ENCODE measurements at places on chromosomes 16 and 17. TPM values are rescaled to one million over a fixed set of nuclear protein-coding genes. Genes with fewer than 3 reads are reported as not detected.

SECTM1 gene
- total RNA-seq = 10.3 TPM

SLC2A4 gene
- total RNA-seq = 13.5 TPM

SSTR5 gene
- not detected for total RNA-seq

GRCh38 chr16:67243481-67243880, 3.8 kb downstream of the FHOD1 start:
- no peak for DNase-seq

DNA sequence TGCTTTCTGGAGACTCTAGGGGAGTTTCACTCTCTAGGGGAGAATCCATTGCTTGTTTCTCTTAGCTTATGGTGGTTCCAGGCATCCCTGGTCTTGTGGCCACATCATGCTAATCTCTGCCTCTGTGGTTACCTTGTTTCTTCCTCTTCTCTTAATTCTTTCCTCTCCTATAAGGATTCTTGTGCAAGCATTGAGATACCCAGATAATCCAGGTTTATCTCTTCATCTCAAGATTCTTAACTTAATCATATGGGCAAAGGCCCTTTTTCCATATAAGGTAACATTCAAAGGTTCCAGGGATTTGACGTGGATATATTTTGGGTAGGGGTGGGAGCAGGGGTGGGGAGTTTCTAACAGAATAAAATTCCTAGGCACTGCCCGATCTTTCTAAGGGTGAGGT, 32.6 kb downstream of the FAM20A start:
- no peak for DNase-seq

MT1H gene
- total RNA-seq = 2.0 TPM

DNA sequence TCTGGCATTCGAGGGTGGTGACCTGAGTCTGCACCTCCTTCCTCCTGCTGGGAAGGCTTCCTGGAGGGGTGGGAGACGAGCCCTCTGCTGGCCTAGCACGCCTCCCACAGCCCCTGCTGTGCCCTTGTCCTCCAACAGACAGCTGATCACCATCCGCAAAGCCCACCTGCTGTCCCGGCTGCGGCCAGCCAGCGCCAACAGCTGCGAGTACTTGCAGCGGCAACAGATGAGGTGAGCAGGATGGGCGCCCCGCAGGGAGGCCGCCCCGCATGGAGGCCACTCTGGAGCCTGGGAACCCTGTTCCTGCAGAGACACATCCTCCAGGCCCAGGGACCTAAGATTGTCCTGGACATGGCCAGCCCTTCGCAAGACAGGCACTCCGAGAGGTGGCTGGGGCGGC, 21.6 kb downstream of the UBALD1 start:
- no peak for DNase-seq

Measured in posterior vena cava (tissue), 2 donors.